ENCODE measurements at places on chromosomes 11 and 22. TPM values are rescaled to one million over a fixed set of nuclear protein-coding genes. Genes with fewer than 3 reads are reported as not detected.

GRCh38 chr22:17931400-17931825 lies 92.9 kb downstream of the MICAL3 start:
- peak; percentile 57 for DNase-seq

ABTB2 gene
- total RNA-seq: 9.9 TPM

- no peak for DNase-seq
Observed at GRCh38 chr11:17287058-17287457, 10.5 kb downstream of the NUCB2 start.

DNA sequence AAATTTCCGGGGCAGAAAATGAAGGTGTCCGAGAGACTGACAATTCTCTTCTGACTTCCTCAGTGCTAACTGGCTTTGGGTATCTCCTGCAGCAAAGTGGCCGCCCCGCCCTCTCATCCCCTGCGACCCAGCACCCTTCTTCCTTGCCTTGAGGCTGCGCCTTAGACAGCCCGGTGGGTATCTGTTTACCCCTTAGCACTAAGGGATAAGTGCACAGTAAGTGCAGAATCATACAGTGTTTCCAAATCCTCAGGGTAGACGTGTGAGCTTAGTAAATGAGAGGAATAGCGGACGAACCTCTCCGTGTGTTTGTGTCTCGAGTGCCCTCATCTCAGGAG lies 368 bp upstream of the CHORDC1 start:
- no peak for DNase-seq

DNA sequence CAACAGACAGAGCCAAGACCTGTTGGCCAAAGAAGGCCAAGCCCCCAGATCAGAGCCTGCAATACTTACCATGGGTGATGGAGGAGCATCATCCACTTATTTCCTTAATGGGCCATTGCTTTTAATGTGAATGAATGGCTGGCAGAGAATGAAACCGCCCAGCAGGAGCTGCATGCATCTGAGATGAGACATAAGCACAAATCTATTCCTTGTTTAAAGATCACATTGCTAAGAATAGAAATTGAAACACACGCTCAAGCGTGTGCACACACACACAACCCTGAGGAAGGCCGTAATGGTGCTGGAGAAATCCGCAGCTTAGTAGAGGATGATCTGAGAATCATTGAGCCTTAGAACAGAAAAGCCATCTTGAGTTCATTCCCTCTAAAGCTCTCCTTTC lies 5.3 kb upstream of the RRAS2 start:
- no peak for DNase-seq

DNA sequence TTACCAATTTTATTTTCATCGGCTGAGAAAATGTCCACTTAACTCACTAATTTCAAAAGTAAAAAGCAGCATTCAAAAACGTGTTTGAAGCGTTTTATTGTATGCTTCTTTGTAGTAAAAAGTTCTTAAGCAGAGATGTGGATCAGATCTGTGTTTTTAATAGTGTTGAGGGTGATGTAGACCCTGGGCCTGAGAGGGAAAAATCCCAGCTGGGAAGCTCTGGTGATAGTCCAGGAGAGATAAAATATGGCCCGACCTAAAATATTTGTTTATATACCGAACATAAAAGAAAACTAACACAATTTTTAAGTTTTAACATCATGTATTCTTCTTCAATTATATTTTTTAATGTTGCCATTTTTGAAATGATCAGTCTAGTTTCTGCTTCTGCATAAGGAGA lies 35.2 kb downstream of the SESN3 start:
- DNase-seq: no peak

DNA sequence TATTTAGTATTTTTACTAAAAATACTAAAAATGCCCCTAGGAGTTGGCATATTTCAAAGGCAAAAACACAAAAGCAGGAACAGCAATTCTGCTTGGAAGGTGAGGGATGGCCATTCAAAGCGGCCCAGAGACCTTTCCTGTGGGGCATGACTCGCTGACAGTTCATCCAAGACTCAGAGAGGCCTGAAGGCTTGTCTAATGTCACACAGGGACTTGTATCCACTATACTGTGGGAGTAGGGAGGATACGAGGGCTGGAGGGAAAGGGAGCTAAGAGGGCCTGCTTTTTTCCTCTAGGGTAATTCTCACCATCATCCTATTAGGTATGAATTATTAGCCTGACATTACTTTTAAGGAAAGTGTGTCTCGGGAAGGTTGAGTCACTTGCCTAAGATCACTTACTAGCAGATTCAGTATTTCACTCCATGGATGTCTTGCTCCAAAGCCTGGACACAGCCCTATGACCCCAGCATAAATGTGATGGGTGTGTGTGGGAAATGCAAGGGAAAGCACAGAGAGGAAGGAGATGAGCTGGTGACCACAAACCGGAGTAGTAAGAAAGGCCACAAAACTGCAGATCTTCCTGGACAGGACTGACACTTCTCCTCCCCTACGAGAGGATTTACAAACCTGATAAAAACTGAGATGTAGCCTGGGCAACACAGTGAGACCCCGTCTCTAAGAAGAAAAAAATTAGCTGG lies 16.7 kb upstream of the UCP3 start:
- peak; percentile 75 for DNase-seq

GRCh38 chr11:31806186-31806927 lies 4.8 kb downstream of the PAX6 start:
- DNase-seq: no peak

- peak; percentile 99 for DNase-seq
Observed at GRCh38 chr11:128467610-128468041, 119.7 kb downstream of the ETS1 start.

GRCh38 chr11:13826505-13827278 lies 135.8 kb upstream of the SPON1 start:
- peak; percentile 27 for DNase-seq

GLYATL1 gene
- not detected for total RNA-seq

DNA sequence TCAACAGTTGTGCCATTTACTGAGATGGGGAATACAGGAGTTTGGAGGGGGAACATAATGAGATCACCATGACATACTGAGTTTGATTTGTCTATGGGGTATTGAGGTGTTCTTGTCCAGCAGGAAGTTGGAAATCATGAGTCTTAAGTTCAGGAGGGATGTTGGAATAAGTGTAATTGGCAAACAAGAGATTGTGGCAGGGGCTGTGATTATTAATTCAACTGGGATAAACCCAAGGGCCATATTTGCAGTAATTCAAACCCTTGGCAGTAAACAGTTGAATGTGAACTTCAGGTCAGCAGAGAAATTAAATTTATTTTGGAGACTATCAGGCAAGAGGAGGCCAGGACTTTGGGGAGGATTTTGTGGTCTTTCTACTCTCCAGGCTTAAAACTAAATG lies 33.4 kb downstream of the ADM start:
- DNase-seq: no peak

GDPD5 gene
- 7.0 TPM for total RNA-seq

GRCh38 chr22:50313600-50313999 lies 6.2 kb upstream of the PLXNB2 start:
- no peak for DNase-seq

- no peak for DNase-seq
Observed at GRCh38 chr11:474914-475506, 24.9 kb downstream of the PTDSS2 start.

SOX6 gene
- not detected for total RNA-seq

GRCh38 chr11:105211806-105212554 lies 72.4 kb upstream of the CARD18 start:
- no peak for DNase-seq

UBQLNL gene
- 0.32 TPM for total RNA-seq

- peak; percentile 57 for DNase-seq
Observed at GRCh38 chr11:125348674-125349309, 147.3 kb downstream of the FEZ1 start.

LDHAL6A gene
- total RNA-seq: not detected

- DNase-seq: no peak
Observed at GRCh38 chr11:108160970-108161566, 39.7 kb downstream of the ACAT1 start.

DNA sequence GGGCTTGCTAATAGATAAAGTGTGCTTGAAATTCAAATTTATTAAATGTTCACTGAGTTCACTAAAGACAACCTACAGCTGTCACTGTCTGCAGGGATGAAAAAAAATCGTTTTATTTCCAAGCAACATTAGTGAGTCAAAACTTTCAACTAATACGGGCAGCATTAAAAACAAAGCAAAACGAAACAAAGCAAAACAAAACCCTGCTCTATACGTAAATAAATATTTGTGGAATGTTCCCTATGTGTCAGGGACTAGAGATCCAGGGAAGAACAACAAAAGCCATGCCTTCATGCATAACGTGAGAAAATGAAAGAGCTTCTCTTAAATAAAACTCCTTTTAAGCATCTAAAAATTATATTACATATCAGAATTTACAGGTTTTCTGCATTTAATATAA lies 553 bp downstream of the NAALAD2 start:
- peak; percentile 26 for DNase-seq

DNA sequence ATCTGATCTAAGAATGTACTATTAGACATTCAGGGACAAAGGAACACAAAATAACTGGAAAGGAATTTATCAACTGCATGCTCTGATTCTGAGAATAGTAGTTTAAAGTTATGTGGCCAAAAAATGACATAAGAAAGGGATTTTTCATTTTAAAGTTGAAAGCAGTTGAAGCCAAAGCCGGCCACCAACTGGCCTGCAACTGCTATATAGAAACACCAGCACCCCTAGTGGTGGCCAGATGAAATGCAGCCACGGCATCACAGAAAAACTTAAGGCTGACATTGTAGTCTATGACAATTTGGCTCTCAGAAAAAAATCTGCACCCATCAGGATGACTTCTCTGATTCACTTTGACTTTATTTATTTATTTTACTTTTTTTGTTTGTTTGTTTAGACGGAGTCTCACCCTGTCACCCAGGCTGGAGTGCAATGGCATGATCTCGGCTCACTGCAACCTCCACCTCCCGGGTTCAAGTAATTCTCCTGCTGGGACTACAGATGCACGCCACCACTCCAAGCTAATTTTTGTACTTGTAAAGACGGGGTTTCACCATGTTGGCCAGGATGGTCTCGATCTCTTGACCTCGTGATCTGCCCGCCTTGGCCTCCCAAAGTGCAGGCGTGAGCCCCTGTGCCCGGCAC lies 59.2 kb downstream of the SLC35F2 start:
- peak; percentile 80 for DNase-seq

DNA sequence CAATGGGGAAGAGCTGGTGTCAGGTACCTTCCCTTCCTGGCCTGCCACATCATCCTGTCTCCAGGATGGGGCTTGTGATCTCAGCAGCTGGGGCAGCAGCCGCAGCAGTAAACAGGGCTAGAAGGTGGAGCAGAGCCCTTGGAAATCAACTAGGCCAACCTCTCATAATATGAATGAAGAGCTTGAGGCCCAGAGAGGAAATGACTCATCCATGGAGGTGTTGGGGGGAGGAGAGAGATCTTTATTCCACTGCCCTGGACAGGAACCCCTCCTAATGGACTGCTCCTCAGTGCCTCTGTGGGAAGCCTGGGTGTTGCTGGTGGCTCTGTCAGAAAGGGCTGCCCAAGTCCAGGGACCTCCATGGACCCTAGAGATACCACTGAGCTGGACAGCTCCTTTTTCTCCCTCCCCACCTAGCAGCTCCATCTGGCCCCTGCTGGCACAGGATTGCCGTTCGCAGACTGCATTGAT lies 111.8 kb downstream of the OSBP2 start:
- DNase-seq: peak; percentile 51

PDE2A gene
- 0.25 TPM for total RNA-seq

GRCh38 chr11:44681698-44682097 lies 45.1 kb upstream of the TSPAN18 start:
- peak; percentile 34 for DNase-seq

- peak; percentile 73 for DNase-seq
Observed at GRCh38 chr11:103961010-103961409, 75.4 kb upstream of the DDI1 start.

CCDC89 gene
- total RNA-seq: 4.4 TPM

DNA sequence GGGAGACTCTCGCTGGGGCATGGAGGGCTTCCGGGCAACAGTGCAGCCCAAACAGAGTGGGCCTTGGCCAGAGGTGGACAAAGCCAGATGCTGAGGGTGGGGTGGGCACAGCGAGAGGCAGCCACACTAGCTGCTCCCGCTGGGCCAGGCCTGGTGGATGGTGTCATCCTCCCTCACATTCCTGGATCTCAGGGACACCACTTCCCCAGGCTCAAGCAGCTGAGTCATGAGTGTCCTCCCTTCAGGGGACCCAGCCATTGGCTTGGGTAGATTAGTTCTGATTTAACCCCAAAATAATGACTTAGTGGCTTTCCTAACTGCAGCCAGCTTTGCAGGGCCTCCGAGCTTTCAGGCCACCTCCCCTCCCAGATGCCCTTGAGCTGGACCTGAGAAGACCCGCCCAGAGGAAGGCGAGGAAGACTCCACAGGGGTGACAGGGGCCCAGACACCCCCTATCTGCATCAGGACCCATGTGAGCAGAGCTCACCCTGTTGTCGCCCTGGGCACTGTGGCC lies 25.9 kb upstream of the WNT7B start:
- peak; percentile 93 for DNase-seq

IL17REL gene
- not detected for total RNA-seq

FOLR1 gene
- total RNA-seq: not detected

DNA sequence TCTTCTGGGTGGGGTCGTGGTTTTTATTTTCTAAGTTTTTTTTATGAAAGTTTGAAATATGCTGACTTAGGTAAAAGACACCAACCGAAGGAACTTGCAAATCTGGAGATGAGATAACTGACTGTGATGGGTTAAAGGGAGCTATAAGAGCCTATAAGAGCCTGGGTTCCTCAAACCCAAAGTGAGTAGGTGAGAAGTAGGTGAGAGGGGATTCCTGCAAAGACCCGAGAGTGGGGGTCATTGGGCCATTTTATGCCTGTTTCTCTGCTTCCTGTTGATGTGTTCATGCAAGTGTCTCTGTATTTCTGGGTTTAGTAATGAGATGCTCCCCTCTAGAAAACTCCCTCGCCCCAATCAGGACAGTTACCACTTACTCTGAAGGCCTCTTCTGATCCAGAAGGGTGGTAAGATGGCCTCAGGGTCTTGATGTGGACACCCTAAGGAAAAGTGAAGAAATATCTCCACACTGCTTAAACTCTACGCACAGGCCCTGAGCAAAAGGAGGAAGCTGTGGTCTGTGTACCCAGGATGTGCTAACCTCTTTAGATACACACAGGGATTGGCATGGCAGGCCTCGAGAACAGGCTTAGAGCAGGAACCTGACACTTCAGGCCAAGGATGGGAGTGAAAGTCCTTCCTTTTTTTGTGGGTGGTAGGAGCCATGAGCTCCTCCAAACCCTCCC lies 1.8 kb downstream of the FLI1 start:
- DNase-seq: peak; percentile 35

Measured in GM23248 (cell line).